ENCODE measurements at places on chromosomes 16 and 17. TPM values are rescaled to one million over a fixed set of nuclear protein-coding genes. Genes with fewer than 3 reads are reported as not detected.

DNA sequence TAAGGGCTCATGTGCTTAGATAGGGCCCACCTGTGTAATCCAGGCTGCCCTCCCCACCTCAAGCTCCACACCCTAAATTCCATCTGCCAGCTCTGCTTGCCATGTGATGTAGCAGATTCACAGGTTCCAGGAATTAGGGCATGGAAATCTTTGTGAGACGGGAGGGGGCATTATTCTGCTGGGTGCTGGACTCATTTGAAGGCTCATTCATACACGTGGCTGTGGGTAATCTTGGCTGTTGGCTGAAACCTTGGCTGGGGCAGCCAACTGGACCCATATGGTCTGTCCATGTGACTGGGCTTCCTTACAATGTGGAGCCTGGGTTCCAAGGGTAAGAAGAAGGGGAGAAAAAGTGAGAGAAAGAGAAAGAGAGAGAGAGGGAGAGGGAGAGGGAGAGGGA lies 115.1 kb downstream of the CYLD start:
- H3K27me3 ChIP-seq, result no peaks in the 10 kb centered on the region
- H3K4me3 ChIP-seq, result no peak overlapping the region
- no peaks in the 10 kb centered on the region for H3K4me1 ChIP-seq
- no peaks in the 10 kb centered on the region for H3K36me3 ChIP-seq

GRCh38 chr17:49015179-49015923 lies 18.2 kb downstream of the IGF2BP1 start:
- DNase-seq, result no peak
- no peak overlapping the region for H3K4me3 ChIP-seq
- no peaks in the 10 kb centered on the region for H3K36me3 ChIP-seq
- no peaks in the 10 kb centered on the region for H3K27me3 ChIP-seq
- no peak overlapping the region for H3K27ac ChIP-seq
- H3K4me1 ChIP-seq, result no peaks in the 10 kb centered on the region

DNA sequence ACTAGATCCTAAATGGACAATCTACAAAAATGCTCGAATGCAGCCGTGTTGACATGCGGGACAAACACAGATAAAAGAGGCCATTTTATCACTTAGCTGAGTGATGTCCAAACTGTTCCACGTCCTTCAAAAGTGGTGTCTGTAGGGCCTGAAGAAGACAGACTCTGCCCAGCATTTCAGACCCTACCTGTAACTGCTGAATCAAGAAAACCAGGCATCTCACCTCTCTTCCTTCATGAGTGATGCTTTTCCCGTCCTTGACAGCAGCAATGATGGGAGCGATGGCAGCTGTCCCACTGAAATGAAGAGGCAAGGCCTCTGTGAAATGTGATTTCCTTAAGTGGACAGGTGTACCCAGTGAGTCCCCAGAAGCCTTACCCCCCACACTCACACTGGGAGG lies 12.3 kb downstream of the ELAC2 start:
- H3K4me3 ChIP-seq, result no peak overlapping the region
- no peaks in the 10 kb centered on the region for H3K27me3 ChIP-seq
- H3K36me3 ChIP-seq, result peaks cover 2% of the 10 kb centered on the region
- DNase-seq, result no peak
- no peak overlapping the region for H3K27ac ChIP-seq
- no peaks in the 10 kb centered on the region for H3K4me1 ChIP-seq

- H3K36me3 ChIP-seq, result peaks cover 22% of the 10 kb centered on the region
- H3K4me3 ChIP-seq, result peak overlapping the region; percentile 89
- H3K27me3 ChIP-seq, result no peaks in the 10 kb centered on the region
- peak overlapping the region; percentile 87 for H3K27ac ChIP-seq
- DNase-seq, result no peak
Measured at GRCh38 chr17:63827801-63828221, 348 bp upstream of the FTSJ3 start.

- no peaks in the 10 kb centered on the region for H3K36me3 ChIP-seq
- H3K4me1 ChIP-seq, result no peaks in the 10 kb centered on the region
- DNase-seq, result no peak
- no peaks in the 10 kb centered on the region for H3K27me3 ChIP-seq
- no peak overlapping the region for H3K27ac ChIP-seq
- no peak overlapping the region for H3K4me3 ChIP-seq
Measured at GRCh38 chr16:63612462-63613227, 1509.2 kb downstream of the CDH11 start.

GRCh38 chr16:11200592-11200991 lies 55.4 kb downstream of the SOCS1 start:
- H3K27ac ChIP-seq, result no peak overlapping the region
- H3K36me3 ChIP-seq, result no peaks in the 10 kb centered on the region
- DNase-seq, result no peak
- H3K27me3 ChIP-seq, result no peaks in the 10 kb centered on the region
- no peak overlapping the region for H3K4me3 ChIP-seq

- H3K27ac ChIP-seq, result no peak overlapping the region
- no peak for DNase-seq
- H3K4me1 ChIP-seq, result no peaks in the 10 kb centered on the region
- H3K4me3 ChIP-seq, result no peak overlapping the region
Measured at GRCh38 chr17:80177986-80178595, 8.3 kb downstream of the CARD14 start.

DNA sequence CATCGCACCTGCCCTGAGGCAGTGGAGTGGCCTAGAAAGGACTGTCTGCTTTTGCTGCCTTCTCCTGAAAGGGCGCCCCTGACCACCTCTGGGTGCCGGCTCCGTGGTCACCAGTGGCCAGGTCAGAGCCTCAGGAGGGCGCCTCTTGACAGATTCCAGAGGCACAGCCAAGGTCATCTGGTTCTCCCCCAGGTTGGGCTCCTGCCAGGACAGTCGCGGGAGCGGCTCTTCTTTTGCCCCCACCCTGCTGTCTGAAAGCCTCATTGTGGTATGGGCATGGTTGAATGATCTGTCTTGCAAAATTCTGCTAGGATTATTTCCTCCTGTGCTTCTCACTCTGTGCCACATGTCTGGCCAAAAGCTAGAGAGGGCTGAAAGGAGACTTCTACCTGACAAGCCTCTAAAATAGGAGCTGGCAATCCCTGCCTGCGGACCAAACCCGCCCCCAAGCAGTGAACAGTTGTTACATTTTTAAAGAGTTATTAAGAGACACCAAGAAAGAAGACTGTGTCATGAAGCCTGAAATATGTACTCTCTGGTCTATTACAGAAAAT lies 82.8 kb downstream of the SNX29 start:
- DNase-seq, result no peak
- H3K27ac ChIP-seq, result peak overlapping the region; percentile 17
- H3K27me3 ChIP-seq, result no peaks in the 10 kb centered on the region
- H3K4me3 ChIP-seq, result no peak overlapping the region
- H3K36me3 ChIP-seq, result peaks cover 20% of the 10 kb centered on the region

Gene MEOX1
- 0.37 TPM for total RNA-seq

Gene SNX11
- 27.8 TPM for total RNA-seq

Gene GNG13
- not detected for total RNA-seq

Gene KIF18B
- not detected for total RNA-seq

Gene MSLN
- not detected for total RNA-seq

Gene PRR11
- total RNA-seq, result 1.00 TPM
